ENCODE measurements at places on chromosomes 13 and 19.

DNA sequence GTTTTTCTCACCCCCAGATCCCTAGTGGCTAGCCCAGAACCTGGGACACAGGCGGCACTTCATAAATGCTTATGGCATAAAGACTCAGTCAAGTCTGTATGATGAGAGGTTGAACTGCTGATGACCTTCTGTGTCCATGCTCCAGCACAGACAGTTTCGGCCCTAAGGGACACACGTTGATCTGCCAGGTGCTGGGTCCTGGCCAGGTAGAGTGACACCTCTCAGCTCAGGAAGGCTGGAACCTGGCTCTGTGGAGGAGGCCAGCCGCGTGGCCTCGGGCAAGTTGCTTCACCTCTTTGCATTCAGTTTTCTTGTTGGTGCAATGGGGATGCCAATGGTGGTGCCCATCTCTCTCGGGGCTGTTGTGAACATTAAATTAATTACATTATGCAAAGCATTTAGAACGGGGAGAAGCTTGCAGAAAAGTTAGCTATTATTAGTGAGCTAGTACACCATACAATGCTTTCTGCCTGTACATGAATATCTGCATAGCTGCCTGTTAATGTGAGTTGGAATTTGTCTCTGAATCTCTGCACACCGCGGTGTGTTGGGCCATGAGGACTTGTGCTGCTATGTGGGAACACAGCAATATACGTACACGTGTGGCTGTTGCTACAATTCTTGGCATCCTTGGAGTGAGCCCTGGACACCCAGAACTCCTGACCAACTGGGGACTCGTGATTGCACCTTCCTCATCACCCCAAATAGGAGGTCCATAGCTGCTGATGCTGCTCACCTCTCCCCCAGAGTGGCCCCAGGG lies 8.4 kb downstream of the GADD45B start:
- no peak for DNase-seq

DNA sequence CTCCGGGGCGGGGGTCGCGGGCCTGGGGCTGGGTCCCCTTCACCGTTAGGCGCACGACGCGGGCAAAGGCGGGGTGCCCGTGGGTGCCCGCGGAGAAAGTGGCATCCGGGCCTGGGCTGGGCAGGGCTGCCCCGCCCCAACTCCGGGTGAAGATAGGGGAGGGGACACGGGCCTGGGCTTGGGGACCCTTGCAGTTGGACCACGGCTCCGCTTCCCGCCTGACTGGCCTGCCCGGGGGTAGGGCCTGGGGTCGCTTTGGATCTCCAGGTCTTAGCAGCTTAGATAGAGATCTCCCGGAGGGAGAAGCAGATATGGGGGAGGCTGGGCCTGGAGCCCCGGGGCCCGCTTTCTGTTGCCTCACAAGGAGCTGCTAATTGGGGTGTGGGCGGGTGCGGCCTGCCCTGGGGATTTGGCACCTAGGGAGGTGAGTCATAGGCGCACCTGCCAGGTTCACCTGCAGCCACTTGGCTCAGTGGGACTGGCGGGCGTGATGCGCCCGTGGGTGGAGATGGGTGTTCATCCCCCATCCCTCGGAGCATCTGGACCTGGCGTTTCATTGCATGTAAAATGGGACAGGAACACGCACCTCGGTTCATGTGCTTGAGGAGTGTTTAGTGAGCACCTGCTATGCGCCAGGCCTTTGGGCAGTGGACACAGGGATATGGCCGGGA lies 585 bp downstream of the MAP1S start:
- no peak for DNase-seq

DNA sequence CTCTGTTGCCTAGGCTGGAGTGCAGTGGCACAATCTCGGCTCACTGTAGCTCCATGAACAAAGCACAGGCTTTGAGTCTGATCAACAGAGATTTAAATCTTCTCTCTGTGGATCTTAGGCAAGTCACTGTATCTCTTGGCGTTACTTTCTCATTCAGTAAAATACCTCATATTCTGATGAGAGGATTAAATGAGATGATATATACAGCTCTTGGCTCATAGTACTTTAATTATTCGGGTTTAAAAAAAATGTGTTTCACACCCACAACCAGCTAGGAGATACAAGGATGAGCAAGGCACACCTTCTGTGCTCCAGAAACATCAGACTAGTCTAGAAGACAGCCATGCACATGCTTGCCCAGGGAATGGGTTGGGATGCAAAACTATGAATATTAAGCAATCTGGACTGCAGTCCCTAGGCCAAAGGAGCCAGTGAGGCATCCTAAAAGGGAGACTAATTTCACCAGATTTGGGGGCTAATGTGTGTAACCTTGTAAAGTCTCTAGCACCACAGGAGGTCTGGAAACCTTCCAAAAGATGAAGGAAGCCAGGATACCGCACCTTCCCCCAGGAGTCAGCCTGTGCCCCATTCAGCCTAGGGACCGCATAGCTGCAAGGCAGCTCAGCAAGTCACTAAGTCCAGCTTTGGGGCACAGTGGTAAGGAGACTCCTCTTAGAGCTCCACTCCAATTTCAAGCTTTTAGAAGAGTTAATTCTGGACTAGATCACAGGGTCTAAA lies 2.5 kb downstream of the VPS36 start:
- no peak for DNase-seq

GRCh38 chr19:6108721-6109633 lies 1.3 kb downstream of the RFX2 start:
- peak; percentile 38 for DNase-seq

DNA sequence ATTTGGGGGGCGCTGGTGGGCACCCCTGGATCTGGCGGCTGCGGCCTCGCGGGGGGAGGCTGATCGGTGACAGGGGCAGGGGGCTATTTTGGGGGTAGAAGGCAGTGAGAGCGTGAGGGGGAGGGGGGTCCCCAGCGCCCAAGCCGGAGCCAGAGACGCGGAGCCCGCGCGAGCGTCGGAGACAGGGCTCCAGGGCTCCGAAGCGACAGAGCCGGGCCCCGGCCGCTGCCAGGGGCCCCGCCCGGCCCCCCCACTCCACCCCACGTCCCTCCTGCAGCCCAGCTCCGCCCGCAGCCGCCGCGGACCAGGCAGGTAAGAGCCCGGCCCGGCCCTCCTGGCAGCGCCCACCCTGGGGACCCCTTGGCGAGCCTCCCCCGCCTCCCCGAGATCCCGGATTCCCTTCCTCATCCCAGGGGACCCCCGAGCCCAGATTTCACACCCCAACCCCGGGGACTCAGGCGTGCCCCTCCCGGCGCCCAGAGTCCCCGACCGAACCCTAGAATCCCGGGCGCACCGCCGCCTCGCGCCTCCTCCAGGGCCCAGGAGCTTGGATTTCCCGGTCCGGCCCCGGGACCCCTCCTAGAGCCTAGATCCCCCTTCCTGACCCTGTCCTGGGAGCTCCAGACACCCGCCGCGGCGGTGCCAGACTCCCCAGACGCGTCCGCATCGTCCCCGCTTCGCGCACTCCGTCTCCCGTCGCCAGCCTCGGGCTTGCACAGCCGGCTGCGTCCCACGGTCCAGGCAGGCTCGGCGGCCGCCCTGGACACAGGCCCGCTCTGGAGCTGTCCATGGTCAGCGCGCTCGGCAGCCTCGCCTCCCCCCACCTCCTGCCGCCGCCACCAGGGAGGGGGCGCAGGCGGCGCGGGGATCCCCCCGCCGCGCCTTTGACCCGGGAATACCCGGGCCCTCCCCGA lies at the start of gene PPFIA3:
PPFIA3 (plus strand) TSS at position 134 of the 914 bp plus-strand sequence. CDS start 8,330 bp downstream, outside the sequence.
- no peak for DNase-seq

- no peak for DNase-seq
These were observed 86.8 kb upstream of the STARD13 start for GRCh38 chr13:33372251-33372919.

- DNase-seq = no peak
These were observed 13.3 kb downstream of the ZC3H4 start for GRCh38 chr19:47100290-47100689.

GRCh38 chr13:29543230-29544215 lies 52.0 kb downstream of the SLC7A1 start:
- no peak for DNase-seq

DNA sequence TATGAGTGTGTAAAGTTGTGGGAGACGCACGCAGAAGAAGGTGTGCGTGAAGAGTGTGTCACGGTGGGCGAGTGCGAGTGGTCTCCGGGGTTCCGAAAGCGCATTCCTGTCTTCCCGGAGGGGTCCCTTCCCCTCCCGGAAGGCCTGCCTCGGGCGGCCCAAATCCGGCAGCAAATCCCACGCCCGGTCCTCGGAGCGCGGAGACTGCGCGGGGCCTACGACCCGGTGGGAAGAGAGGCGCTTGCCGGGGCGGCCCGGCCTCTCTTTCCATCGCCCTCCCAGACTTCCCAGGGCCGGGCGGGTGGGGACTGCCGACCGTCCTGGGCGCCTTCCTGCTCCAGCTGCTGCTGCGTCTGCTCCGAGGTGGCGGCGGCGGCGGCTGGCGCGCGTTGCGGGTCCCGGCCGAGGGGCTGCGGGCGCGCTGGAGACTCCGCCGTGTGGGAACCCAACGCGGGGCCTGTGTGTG lies 2.1 kb downstream of the ZIC5 start:
- DNase-seq = no peak

DNA sequence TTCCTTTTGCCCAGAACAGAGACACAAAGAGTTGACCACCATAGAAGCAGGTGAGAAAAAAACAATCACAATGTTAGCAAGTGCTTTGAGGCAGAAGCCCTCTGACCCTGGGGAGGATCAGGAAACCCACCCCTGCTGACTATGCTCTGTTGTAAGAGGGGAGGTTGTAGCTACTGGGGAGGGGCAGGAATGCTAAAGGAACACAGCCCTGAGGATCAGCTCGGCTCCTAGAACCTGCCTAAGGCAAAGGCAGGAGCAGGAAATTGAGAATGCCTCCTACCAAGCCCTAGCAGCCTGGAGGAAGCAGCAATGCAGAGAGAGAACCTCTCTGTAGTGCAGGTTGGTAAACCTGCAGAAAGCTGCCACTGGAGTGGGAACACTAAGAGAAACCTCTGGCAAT lies 624.0 kb upstream of the KLF12 start:
- DNase-seq = no peak

DNA sequence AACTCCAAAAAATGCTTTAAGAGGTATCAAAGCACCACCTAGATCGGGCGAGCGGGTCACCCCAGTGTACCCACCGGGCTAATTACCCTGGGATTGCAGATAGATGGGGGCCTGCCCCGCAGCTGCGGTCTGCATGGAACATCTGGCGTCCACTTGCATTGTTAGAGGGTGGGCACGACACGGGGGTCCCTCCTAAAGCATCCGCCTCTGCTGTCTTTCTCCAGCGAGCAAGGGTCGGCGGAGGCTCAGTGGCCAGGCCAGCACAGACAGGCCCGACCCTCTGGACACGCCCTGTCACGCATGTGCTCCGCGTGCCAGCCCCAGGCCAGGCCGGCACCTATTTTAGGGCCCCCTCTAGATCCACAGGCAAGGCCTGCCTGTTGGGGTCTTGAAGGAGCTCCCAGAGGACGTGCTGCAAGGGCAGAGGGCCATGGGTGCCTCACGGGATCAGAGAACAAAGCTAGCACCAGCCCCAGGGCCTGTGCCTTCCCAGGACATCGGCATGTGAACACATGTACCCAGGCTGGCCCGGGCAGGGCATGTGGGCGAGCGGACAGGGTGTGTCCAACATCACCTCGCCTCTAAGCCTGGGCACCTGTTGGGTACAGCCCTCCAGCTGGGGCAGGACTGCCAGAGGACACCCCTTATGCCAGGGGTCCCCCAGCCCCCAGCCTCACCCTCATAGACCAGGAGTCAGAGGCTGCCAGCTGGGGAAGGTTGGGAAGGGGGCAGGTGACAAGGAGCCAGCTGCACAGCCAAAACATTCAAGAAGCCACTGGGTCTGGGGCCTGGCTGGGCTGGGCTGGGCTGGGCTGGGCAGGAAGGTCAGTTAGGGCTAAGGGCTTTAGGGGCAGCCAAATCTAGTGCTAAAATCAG lies 35.6 kb upstream of the NANOS3 start:
- DNase-seq = no peak

DNA sequence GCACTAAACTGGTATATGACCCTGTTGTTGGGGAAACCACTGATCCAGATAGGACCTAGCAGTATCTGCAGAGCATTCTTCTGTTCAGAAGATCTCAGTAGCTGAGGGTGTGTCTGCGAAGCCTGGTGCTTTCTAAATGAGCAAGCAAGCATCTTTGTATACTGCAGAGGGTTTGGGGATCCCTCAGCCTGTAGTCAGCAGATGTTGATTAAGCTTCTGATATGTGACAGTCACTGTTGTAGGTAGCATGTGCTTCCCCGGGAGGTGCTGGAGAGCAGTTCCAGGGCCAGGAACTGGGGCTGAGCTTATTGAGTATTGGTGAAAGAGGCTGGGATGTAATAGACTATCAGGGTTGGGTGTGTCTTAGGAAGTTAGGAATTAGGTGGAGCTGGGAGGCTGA lies 1.5 kb downstream of the SCAF1 start:
- no peak for DNase-seq

GRCh38 chr19:873084-873483 lies 13.6 kb downstream of the CFD start:
- peak; percentile 21 for DNase-seq

DNA sequence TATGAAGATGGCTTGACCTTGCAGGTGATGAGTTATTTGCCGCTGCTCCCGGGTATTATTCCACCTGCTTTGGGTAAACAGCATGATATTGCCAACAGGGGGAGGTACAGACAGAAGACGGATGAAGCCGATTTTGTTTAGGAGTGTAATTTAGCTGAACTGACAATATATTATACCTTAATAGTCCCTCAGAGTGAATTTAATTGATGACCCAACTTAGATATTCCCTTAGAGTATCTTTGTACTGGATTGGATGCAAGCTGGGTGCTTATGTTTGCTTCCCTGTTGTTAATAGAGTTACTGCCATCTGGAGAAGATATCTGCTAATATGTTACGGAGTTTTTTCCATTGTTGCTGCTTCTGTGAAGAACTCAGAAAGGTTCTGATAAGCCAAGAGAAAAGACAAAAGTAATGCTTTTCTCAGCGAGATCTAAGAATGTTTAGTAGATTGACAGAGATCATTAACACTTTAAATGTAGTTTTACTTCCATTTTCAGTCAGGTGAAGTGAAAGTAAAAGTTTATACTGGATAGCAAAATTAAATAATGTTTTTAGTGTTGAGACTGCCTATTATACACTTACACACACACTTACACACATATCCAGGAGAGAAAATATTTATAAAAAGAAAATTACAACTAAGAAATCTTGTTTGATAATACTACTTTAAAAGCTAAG lies 2220.8 kb upstream of the PCDH20 start:
- DNase-seq = no peak

DNA sequence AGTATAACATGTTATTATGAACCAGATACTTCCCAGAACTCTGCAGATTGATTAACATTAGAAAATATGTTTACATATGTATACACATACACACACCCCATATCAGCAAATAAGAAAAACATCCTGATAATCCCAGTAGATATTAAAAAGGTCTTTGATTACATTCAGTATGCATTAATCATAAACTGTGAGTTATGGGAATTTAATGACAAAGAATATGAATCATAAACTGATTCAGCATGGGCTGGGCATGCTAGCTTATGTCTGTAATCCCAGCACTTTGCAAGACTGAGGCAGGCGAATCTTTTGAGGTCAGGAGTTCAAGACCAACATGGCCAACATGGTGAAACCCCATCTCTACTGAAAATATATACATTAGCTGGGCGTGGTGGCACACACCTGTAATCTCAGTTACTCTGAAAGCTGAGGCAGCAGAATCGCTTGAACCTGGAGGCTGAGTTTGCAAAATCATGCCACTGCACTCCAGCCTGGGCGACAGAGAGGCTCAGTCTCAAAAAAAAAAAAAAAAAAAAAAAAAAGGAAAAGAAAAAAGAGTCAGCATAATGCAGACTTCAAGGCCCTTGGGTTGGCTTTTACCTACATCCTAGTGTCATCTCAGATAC lies 581.9 kb upstream of the PRR20A start:
- DNase-seq = no peak

Measured in stimulated activated CD4-positive, alpha-beta T cell treated with anti-CD3 and anti-CD28 coated beads, TNF-alpha, amount 100 ng/mL, for 1 hour (primary cell).